ENCODE measurements at places on chromosomes 13 and 19.

GRCh38 chr13:81800433-81800832 is 1459.5 kb upstream of the SPRY2 start:
- DNase-seq: no peak

GRCh38 chr19:27796073-27796472 is 1416.9 kb downstream of the UQCRFS1 start:
- DNase-seq: no peak

- DNase-seq: no peak
These were observed 6.3 kb downstream of the PLEKHF1 start for GRCh38 chr19:29671393-29672160.

GRCh38 chr19:2423915-2424685 is 3.3 kb downstream of the TIMM13 start:
- DNase-seq: no peak

DNA sequence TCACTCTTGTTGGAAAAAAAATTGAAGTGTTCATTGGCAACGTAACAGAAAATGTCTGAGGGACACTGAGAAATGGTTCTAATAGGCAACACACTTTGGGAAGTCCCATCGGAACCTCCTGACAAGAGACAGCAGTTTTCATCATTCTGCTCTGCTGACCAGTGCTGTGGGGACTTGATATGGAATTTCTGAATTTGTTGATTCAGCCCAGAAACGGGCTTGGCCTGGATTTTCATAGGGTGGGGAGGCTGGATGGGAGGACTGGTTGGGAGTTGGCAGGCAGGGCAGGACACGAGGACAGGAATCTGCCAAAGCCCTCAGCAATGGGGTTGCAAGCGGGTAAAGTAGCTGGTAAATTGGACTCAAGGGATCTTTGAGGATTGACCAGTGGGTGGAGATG is 96.5 kb downstream of the DCT start:
- no peak for DNase-seq

- no peak for DNase-seq
These were observed 251.0 kb downstream of the UQCRFS1 start for GRCh38 chr19:28961772-28962500.

DNA sequence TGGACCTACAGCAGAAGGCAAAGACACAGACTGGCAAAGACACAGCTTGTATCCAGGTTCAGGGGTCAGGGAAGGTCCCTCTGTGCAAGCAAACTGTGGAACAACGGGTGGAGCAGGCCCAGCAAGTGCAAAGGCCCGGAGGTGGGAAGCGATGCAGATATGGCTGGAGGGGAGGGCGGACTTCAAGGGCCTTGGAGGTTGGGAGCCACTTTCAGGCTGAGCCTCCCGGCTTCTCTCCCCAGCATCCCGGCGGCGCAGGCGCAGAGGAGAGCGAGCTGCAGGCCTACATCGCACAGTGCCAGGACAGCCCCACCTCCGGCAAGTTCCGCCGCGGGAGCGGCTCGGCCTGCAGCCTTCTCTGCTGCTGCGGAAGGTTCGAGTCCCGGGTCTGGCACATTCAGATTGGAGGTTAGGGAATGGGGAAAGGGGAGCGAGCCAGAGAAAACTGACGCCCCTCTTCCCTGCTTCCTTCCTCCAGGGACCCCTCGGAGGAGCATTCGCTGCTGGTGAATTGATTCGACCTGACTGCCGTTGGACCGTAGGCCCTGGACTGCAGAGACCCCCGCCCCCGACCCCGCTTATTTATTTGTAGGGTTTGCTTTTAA is 2.1 kb upstream of the PNPLA6 start:
- peak; percentile 81 for DNase-seq

GRCh38 chr13:113618455-113618854 is 33.9 kb downstream of the TFDP1 start:
- DNase-seq: no peak

DNA sequence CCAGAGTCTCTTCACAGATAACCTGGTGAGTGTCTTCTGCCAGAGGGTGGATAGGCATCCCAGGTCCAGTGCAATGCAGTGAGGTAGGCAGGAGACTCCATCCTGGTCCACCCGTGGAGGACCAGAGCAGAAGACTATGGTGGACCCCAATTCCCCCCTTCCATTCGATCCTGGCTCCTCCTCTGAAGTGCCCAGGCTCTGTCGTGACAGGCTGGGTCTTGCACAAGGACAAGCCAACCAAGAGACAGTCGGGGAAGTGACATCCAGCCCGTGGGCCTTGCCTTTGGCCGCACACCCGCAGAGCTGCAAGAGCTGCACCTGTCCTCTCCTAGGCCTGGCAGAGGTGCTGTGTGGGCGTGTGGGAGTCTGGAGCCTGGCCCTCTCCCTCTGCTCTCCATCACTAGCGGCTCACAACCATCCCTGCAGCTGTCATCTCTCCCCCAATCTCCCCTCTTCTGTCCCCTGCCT is 3.1 kb downstream of the ZNF784 start:
- peak; percentile 25 for DNase-seq

- peak; percentile 19 for DNase-seq
These were observed 141.1 kb upstream of the VSTM2B start for GRCh38 chr19:29384656-29385055.

- DNase-seq: no peak
These were observed 4.9 kb upstream of the PDE4C start for GRCh38 chr19:18230941-18231734.

DNA sequence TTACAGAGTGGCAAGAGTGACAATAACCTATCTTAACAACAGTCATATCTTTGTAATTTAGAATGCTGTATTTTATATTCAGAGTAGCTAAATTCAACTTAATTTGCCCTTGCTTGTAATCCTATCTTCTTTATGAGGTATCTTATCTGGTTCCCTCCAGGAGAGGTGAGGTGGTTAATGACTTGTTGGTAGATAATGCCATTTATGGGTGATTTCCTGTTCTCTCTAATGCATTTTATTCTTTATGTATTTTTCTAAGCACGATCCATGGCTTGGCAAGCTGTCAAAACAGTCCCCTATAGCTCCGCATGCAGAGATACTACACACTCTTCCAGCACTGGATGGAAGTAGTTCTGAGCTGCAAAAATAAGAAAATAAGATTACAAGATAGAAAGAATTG is 267.9 kb downstream of the LMO7 start:
- no peak for DNase-seq

- no peak for DNase-seq
These were observed 37.5 kb upstream of the CEACAM20 start for GRCh38 chr19:44566984-44567383.

GRCh38 chr19:54305141-54305540 is 7.8 kb downstream of the LILRA5 start:
- DNase-seq: no peak

DNA sequence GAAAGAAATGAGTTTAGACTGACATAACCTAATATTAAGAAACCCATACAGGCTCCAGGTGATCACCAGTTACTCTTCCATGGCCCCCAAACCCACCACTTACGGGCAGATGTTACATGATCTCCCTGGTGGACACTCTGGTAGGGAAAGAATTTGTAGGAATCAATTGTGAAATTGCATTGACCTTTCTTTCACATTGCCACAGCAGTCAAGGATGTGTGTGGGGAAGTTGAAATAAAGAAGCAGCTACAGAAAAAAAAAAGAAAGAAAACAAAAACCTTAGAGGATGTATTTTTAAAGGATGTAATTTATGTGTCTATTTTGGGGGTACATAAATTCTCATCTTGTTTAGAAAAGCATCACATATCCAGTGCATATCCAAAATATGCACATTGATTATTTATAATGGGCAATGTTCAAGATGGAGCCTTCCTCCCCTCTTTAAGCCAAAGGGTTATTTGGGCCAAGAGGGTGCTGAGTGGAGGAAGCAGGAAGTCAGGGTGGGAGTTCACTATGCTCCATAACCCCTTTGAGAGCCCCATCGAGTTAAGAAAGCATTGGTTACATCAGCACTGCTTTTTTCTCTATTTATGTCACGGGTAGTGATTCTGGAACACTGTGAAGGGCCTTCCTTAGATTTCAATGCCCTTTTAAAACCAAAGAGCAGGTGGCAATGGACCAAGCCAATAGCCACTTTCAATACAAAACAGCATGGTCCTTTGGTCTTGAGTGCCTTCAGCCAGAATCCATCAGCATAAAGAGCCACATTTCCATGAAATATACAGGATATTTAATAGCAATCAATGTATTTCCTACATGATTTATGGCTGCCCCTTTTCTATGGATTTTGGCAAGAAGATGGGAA is 169.6 kb downstream of the LACC1 start:
- DNase-seq: no peak

DNA sequence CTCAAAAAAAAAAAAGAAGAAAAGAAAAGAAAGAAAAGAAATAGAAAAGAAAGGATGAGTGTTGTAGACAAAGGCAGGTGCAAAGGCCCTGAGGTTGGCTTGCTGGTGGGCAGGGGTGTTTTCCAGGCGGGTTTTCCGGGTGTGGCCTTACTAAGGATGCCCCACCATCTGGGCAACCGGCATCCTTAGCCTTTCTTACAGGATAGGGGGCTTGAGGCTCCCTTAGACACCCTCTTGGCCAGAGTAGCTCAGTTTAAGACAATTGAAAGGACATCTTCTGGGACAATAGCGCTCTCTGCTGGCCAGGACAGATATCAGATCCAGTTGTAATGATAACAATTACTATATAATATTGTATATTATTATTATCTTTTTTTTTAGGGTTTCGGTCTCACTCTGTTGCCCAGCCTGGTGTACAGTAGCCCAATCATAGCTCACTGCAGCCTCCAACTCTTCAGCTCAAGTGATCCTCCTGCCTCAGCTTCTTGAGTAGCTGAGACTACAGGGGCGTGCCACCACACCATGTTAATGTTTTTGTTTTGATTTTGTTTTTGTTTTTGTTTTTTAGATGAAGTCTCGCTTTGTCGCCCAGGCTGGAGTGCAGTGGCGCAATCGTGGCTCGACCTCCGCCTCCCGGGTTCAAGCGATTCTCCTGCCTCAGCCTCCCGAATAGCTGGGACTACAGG is 1.4 kb upstream of the QTRT1 start:
- no peak for DNase-seq

- DNase-seq: peak; percentile 57
These were observed 31.2 kb downstream of the GADD45B start for GRCh38 chr19:2507109-2507508.

GRCh38 chr13:50783066-50783465 is 60.4 kb downstream of the DLEU7 start:
- DNase-seq: no peak

DNA sequence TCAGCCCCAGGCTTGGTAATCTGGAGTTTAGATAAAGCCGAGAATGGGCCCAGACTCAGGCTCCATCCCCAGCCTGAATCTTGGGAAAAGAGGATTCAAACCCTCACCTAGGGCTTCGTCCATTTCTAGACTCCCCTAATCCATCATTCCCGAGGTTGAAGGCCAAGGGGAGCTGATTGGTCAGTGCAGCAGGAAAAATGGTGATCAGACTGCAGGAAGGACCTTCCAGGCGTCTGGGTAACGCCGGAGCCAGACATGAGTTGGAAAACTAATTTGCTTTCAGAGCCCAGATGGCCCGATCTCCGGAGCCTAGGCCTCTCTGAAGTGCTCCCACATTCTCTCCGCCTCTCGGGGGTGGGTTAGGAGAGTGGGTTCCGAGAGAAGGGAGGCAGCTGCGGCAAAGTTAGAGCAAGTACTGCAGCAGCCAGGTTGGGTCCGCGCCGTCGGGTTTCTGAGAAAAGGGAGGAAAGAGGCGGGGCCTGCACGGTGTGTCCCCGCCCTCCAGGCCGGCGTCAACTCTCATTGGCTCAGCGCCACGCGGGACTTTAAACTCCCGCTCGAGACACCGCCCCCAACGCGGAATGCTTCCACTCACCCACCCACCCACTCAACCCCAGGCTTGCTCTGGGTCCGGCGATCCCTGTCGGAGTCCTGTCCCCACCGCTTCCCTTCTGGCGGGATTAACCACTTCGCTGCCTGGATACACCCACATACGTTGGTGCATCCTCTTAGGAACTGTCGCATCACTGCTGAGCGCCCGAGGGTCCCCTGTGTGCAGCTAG is 788 bp upstream of the RTBDN start:
- peak; percentile 46 for DNase-seq

- DNase-seq: peak; percentile 73
These were observed 17.6 kb downstream of the LIG1 start for GRCh38 chr19:48152551-48152950.

- no peak for DNase-seq
These were observed 27.9 kb upstream of the EEF1AKMT1 start for GRCh38 chr13:20801707-20802106.

DNA sequence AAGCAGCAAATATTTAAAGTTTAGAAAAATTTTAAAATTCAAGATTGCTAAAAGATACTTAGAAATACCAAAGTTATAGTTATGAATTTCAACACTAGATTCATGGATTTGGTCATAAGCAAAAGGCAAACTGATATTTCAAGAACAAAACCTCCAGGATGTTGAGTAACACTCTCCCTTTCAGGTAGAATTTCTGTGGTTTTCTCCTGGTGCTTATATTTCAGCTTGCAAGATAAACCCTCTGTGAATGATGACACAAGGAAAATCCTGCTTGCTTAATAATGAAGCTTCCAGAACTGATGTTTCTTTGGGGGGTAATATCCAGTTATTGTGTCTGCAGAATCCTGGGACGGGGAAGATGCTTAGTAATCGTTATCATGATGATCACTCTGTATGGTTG is 320.3 kb upstream of the EDNRB start:
- DNase-seq: no peak

DNA sequence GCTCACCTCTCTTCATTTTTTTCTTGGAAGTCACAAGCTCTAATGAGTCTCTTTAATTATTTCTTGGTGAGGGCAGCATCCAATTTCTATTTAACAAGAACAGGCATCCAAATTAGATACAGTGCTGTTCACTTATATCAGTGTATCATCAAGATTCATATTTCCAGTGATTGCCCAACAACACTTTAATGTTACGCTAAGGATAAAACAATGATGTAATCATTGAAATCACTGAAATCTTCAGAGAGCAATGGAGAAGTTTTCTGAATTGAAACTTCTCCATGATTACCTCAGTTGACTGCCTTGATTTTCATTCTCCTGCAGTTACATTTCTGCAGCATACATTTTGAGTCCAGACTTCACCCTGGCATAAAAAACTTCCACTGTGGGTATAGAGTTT is 17.1 kb upstream of the LRCH1 start:
- DNase-seq: no peak

GRCh38 chr13:65339241-65339640 is 1890.9 kb downstream of the PCDH9 start:
- DNase-seq: no peak

- no peak for DNase-seq
These were observed 796 bp upstream of the LSM14A start for GRCh38 chr19:34171539-34171876.

GRCh38 chr19:19535311-19536191 is 2.5 kb upstream of the CILP2 start:
- DNase-seq: peak; percentile 35

- no peak for DNase-seq
These were observed 155.5 kb downstream of the COL4A1 start for GRCh38 chr13:110151462-110151861.

DNA sequence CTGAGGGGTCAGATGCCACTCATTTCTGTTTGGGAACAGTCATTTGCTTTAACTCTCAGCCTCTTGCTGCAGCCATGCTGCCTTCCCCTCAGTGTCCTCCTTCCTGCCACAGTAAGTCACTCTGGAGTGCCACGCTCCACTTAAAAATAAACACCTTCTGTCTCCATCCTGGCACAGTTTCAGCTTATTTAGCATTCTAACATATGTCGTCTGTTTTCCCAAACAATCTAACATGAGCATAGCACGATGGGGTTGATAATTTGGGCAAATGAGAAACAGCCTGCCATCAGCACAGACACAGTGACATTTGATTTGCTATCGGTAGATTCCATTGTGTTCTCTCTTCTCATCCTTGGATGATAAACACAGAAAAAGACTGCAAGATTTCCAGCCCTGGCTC is 768.6 kb downstream of the UQCRFS1 start:
- DNase-seq: no peak
